Activated CD4-positive, alpha-beta memory T cell treated with anti-CD3 and anti-CD28 coated beads for 36 hours (primary cell): ENCODE measurements at places on chromosomes 6 and 20. TPM values are rescaled to one million over a fixed set of nuclear protein-coding genes. Genes with fewer than 3 reads are reported as not detected.

EYA4 gene
- not detected for total RNA-seq

DNA sequence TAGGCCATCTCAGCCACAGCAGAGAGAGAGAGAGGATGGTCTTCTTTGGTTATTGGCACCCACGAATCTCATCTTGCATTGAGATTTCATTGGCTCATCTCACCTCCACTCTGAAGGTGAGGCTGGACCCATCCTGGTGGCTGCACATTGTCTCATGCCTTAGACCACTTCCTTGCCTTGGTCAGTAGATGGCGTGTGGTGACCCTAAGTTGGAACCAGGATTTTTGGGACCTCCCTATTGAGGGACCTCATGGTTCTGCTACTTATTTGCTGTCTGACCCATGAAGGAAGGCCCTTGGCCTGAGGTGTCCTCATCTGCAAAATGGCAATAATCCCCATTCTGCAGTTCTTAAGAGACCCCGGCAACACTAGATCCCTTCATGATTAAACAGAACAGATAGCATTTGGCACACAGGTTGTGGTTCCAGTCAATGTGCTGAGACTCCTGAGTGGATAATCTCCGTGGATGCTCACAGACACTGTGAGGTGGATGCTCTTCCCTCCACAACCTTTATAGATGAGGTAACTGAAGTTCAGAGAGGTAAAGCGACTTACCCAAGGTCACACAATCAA lies 21.5 kb upstream of the AAR2 start:
- H3K27me3 ChIP-seq, result no peaks in the 10 kb centered on the region
- DNase-seq, result peak; percentile 15
- no peak overlapping the region for H3K27ac ChIP-seq
- no peaks in the 10 kb centered on the region for H3K36me3 ChIP-seq
- H3K4me3 ChIP-seq, result no peak overlapping the region

LTA gene
- 733 TPM for total RNA-seq

- H3K4me3 ChIP-seq, result no peak overlapping the region
- no peaks in the 10 kb centered on the region for H3K36me3 ChIP-seq
- no peaks in the 10 kb centered on the region for H3K4me1 ChIP-seq
These were observed 326.2 kb downstream of the CBLN4 start for GRCh38 chr20:55678970-55679667.

- no peak overlapping the region for H3K4me3 ChIP-seq
- H3K4me1 ChIP-seq, result no peaks in the 10 kb centered on the region
- no peak for DNase-seq
- H3K36me3 ChIP-seq, result no peaks in the 10 kb centered on the region
- no peak overlapping the region for H3K27ac ChIP-seq
These were observed 161.5 kb upstream of the CDH4 start for GRCh38 chr20:61090541-61090940.

HLA-DRB1 gene
- 7.3 TPM for total RNA-seq

GRCh38 chr6:29011276-29011734 lies 6.2 kb upstream of the ZNF311 start:
- no peak overlapping the region for H3K27ac ChIP-seq
- peak; percentile 62 for DNase-seq
- H3K36me3 ChIP-seq, result no peaks in the 10 kb centered on the region
- peaks cover 13% of the 10 kb centered on the region for H3K4me1 ChIP-seq

RIPOR3 gene
- not detected for total RNA-seq

DNA sequence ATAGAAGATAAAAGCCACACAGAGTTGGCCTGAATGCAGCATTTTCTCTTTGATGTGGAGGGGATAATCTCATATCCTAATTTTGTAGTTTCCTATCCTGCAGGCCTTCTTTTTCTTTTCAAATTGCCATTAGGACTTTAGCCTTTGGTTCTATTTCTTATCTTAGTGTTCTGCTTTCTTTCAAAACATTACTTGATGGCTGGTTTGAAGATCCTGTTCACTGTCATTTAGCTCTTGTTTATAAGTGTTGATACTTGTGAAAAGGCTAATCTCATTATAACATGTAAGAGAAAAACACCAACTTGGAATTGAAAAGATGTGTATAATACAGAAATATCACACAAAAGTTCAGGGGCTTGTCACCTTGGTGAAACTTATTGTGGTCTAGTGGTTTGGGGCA lies 54.6 kb upstream of the PKIB start:
- no peak overlapping the region for H3K4me3 ChIP-seq
- H3K36me3 ChIP-seq, result no peaks in the 10 kb centered on the region
- no peak for DNase-seq

GRCh38 chr6:26571592-26572296 lies 25.0 kb upstream of the ABT1 start:
- peak overlapping the region; percentile 80 for H3K27ac ChIP-seq
- H3K4me3 ChIP-seq, result peak overlapping the region; percentile 81
- peak; percentile 65 for DNase-seq
- H3K36me3 ChIP-seq, result peaks cover 3% of the 10 kb centered on the region
- H3K27me3 ChIP-seq, result peaks cover 4% of the 10 kb centered on the region

SH3BGRL2 gene
- total RNA-seq, result 0.12 TPM

DNA sequence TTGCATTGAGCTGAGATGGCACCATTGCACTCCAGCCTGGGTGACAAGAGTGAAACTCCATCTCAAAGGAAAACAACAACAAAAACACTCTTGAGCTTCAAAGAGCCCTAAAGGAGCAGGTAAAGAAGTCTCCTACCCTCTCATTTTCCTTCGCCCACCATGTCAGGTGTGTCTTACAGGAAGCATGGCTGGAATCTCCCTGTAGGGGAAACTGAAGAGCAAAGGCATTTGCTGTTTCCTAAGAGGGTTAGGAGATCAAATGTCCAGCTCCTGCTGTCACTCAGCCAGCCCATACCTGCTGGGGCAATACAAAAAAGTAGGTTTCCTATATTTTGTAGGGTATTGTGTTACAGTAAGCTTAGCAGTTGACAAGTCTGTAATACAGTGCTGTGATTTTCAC lies 43.3 kb downstream of the SPATA2 start:
- H3K36me3 ChIP-seq, result peaks cover 8% of the 10 kb centered on the region
- H3K27ac ChIP-seq, result no peak overlapping the region
- no peak for DNase-seq
- no peaks in the 10 kb centered on the region for H3K27me3 ChIP-seq
